ENCODE measurements at places on chromosomes 2 and 18.

DNA sequence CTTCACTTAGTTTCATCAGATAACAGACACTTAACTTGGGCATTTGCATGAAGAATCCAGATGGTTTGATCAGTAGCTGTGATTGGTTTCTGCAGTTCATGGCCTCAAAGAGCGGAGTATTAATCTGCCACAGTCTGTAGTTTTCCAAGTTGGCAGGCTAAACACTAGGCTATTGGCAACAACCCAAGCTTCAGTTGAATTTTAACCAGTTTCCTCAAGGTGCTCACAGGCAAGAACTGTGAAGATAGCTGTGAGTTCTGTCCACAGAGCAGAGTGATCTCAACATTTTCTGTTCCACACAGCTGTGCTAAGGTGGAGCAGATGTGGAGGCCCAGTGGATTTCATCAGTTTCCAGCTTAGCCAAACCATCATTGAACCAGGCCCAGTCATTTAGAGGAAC lies 469.5 kb upstream of the LINC00305 start:
- DNase-seq: no peak

GRCh38 chr2:3172265-3172935 lies 205.2 kb downstream of the EIPR1 start:
- no peak for DNase-seq

- DNase-seq: no peak
Observed at GRCh38 chr18:22688877-22689496, 244.1 kb upstream of the RBBP8 start.

- DNase-seq: no peak
Observed at GRCh38 chr2:11872247-11872947, 126.0 kb downstream of the LPIN1 start.

GRCh38 chr2:173571021-173571821 lies 216.5 kb downstream of the CDCA7 start:
- DNase-seq: peak; percentile 49

DNA sequence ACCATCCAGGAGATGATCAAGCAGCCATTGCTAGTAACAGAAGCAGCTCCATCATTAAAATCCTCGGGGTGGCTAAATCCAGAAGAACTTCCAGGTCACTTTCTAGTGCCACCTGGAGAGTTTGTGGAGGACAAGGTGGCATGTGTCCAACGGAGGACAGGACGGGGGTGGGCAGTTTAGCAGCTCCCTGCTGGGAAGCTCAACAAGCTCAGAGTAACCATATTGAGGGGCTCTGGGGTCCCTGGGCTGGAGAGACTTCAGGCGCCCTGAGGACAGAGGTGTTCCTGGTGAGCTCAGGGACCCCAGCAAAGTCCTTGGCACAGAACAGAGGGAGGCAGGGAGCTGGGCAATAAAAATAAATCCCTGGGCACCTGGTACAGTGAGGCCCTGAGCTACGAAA lies 140.0 kb upstream of the FHL2 start:
- no peak for DNase-seq
